Gastroesophageal sphincter (tissue), 4 donors: ENCODE measurements at places on chromosomes 16 and 17.

DNA sequence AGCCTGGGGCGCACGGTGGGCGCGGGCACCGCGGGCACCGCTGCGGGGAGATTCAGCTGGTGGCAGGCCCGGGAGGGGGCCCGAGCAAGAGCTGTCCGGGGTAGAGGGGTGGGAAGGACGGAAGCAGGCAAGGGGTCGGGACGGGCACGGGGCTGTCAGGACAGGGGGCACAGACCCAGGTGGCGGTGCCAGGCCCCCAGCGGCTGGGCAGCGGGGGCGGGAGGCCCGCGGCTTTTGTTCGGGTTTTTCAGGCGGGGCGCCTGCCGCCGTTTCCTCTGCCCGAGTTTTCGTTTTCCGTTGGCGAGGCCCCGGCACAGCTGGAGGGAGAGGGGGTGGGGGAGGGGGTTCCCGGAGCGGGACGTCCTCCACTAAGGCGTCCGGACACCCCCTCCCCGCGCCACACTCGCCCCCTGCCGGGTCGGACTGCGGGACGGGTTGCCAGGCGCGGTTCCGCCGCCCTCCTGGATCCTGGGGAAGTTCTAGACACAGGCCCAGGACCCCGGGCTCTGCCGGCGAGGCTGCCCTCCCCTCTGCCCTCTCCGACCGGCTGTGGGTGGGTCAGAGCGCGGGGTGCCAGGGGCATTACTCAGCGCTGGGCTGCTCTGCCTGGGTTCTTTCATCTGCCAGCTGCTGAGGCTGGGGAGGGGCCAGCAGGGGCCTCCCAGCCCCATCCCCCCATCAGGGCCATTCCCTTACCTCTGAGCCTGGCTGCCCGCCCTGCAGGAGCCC lies 543 bp downstream of the ARHGAP23 start:
- H3K36me3 ChIP-seq, result peaks cover under 1% of the 10 kb centered on the region
- H3K4me3 ChIP-seq, result peak overlapping the region; percentile 99
- peak; percentile 68 for ATAC-seq
- H3K4me1 ChIP-seq, result peaks cover 16% of the 10 kb centered on the region

DNA sequence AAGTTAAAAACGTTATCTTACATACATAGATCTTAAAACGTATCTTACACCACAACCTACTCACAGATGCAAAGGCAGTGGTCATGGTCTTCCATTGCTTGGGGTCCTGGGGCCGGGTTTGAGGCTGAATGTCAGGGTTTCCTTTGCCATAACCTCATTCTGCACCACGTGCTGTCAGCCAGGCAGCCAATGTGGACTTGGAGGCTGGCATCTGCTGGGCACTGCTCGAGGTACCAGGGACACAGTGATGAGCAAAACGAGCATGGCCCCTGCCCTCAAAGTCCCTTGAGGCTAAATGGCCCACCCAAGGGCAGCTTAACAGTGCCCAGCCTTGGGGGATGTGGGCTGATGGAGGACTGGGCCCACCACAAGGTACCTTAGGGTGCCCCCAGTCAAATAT lies 35.8 kb upstream of the RGS9 start:
- H3K27me3 ChIP-seq, result no peaks in the 10 kb centered on the region
- no peaks in the 10 kb centered on the region for H3K4me1 ChIP-seq
- H3K36me3 ChIP-seq, result no peaks in the 10 kb centered on the region
- H3K27ac ChIP-seq, result no peak overlapping the region
- no peak for ATAC-seq
- H3K4me3 ChIP-seq, result peak overlapping the region; percentile 54

DNA sequence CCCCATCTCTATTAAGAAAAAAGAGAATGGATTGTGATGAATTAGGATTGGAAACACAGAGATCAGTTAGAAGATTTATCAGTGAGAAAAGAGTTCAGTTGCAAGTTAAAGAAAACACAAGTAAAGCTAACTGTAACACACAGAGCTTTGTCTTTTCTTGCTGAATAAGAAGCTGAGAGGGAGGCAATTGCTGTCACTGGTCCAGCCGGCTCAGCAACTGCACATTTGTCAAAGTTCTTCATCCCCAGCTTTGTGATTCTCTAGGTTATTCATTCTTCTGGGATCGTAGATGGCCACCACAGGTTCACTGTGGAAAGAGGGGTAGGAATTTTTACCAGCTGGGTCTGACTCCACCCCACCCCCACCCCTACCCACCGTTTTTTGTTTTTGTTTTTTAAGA lies 615.7 kb downstream of the WWOX start:
- H3K4me3 ChIP-seq, result no peak overlapping the region
- H3K4me1 ChIP-seq, result no peaks in the 10 kb centered on the region
- no peak for ATAC-seq
- H3K27ac ChIP-seq, result no peak overlapping the region
- no peaks in the 10 kb centered on the region for H3K36me3 ChIP-seq

DNA sequence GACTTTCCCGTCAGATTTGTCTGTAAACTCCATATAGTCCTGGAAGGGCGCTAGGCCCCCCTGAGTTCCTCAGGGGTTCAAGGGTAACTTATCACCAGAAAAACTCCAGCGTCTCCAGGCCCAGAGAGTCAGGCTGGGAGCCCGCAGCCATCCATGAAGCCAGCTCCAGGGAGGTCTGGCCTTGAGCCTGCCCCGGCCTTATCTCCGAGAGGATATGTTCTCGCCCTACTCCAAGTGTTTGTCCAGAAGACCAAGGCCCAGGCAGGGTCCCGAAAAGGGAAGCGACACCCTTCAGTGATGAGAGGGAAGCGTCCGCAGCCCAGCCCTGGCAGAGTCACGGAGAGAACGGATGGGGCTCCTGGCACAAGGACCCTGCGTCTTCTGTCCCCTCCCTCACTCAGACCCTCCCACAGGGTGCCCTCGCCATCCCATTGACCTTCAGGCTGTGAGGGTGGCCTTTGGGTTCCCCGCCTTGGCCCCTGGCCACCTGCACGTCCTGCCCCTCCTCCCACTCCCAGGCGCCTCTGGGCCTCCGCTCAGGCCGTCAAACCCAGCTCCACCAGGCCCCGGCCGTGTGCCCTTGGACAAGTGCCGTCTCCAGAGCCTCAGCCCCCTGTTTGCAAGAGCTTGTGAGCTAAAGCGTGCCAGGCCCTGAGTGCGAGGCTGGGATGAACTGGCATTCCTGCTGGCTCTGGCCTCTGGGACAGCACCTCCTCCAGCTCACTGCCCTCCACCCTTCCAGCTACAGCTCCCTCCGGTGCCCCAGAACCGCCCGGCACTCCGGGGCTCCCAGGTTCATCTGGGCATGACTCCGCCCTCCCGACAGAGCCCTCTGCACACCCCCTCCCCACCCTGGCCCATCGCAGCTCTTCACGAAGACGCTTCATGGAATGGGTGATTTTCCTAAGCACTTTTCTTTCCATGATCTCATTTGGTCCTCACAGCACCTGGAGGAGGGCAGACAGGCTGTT lies 83.4 kb downstream of the ZDHHC7 start:
- H3K4me1 ChIP-seq, result peaks cover 61% of the 10 kb centered on the region
- no peaks in the 10 kb centered on the region for H3K27me3 ChIP-seq
- H3K36me3 ChIP-seq, result no peaks in the 10 kb centered on the region
- no peak for ATAC-seq

DNA sequence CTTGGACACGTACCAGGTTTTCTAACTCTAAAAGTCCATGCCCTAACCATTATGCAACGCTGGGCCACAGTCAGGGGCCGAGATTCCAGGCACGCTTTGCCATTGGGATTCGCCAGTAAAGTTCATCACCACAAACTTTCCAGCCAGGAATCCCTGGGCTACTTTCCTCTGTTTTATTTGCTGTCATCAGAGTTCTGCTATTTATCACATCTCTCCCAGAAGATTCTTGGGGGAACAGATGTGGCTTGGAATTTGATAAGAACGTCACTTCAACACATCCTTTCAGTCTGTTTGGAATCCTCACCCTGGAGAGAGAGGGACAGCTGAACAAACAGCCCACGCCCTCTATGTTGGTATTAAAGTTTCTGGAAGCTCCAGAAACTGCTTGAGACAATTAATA lies 109.6 kb upstream of the CACNG3 start:
- H3K27me3 ChIP-seq, result peaks cover 12% of the 10 kb centered on the region
- H3K36me3 ChIP-seq, result no peaks in the 10 kb centered on the region
- no peak for ATAC-seq
- H3K4me3 ChIP-seq, result no peak overlapping the region

GRCh38 chr17:78746263-78746948 lies 35.7 kb downstream of the CYTH1 start:
- H3K4me1 ChIP-seq, result no peaks in the 10 kb centered on the region
- H3K4me3 ChIP-seq, result no peak overlapping the region
- no peak for ATAC-seq
- H3K36me3 ChIP-seq, result no peaks in the 10 kb centered on the region
- peak overlapping the region; percentile 59 for H3K27ac ChIP-seq

GRCh38 chr17:17712268-17712924 lies 31.1 kb downstream of the RAI1 start:
- no peak overlapping the region for H3K4me3 ChIP-seq
- ATAC-seq, result no peak

- H3K4me3 ChIP-seq, result no peak overlapping the region
- no peaks in the 10 kb centered on the region for H3K36me3 ChIP-seq
- no peaks in the 10 kb centered on the region for H3K4me1 ChIP-seq
- H3K27ac ChIP-seq, result no peak overlapping the region
Observed at GRCh38 chr16:72397876-72398275, 225.9 kb upstream of the PMFBP1 start.

- no peak overlapping the region for H3K27ac ChIP-seq
- ATAC-seq, result no peak
- H3K4me1 ChIP-seq, result no peaks in the 10 kb centered on the region
- no peaks in the 10 kb centered on the region for H3K27me3 ChIP-seq
- H3K36me3 ChIP-seq, result no peaks in the 10 kb centered on the region
- no peak overlapping the region for H3K4me3 ChIP-seq
Observed at GRCh38 chr16:19235478-19235877, 50.1 kb upstream of the CLEC19A start.

DNA sequence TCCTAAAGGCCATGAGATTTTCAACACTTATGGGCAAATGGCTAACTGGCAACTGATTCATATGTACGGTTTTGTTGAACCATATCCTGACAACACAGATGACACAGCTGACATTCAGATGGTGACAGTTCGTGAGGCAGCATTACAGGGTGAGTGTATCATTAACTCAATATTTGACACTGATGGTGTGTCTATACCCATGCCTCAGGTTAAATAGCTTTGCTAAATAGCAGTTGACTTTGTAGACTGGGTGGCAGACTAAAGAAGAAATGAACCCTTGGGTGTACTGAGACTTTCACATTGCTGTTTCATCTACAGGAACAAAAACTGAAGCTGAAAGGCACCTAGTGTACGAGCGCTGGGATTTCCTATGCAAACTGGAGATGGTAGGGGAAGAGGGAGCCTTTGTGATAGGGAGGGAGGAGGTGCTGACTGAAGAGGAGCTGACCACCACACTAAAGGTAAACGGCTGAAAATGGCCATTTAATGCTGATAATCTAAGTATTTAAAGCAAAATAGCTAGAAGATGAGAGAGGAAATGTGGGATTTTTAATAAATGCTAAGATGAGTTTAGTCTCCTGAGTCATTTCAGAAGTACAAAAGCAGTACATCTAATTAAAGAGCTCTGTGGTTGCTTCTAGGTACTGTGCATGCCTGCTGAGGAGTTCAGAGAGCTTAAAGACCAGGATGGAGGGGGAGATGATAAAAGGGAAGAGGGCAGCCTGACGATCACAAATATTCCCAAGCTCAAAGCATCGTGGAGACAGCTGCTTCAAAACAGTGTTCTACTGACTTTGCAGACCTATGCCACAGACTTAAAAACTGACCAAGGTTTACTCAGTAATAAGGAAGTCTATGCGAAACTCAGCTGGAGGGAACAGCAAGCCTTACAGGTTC lies 3.0 kb downstream of the SETD6 start:
- H3K4me3 ChIP-seq, result no peak overlapping the region
- peaks cover 69% of the 10 kb centered on the region for H3K36me3 ChIP-seq
- H3K27ac ChIP-seq, result no peak overlapping the region
- no peak for ATAC-seq

- peaks cover 58% of the 10 kb centered on the region for H3K27me3 ChIP-seq
- no peak for ATAC-seq
- H3K36me3 ChIP-seq, result no peaks in the 10 kb centered on the region
- no peak overlapping the region for H3K27ac ChIP-seq
Observed at GRCh38 chr16:23840310-23840709, 4.5 kb downstream of the PRKCB start.

GRCh38 chr16:11788914-11789313 lies 8.1 kb downstream of the ZC3H7A start:
- peaks cover 12% of the 10 kb centered on the region for H3K36me3 ChIP-seq

DNA sequence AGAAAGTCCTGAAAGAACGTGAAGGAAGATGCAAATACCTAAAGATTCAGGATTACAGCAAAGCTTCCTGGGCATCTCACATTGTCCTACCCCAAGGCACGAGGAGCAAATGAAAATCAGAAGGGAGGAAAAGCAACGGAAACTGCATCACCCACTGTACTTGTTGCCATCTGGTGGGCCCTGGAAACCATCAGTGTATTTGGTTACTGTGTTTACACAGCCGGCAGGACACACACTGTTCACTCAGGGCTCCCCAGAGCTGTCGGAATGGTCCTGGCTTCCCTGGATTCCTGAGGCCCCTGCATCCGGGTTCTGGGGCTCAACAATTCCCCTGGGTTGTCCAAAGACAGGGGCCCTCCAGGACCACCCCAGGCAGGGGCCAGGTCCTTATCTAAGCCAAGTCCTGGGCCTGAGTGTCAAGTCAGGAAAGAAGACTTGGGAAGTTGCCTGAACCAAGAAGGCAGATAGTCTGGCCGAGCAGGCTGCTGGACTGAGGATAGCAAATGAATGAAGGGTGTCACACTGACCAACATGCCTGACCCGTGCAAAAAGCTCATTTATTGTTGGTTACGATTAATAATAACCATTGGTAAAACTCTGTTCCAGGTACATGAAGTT lies 52.8 kb downstream of the SOX9 start:
- ATAC-seq, result no peak
- no peak overlapping the region for H3K4me3 ChIP-seq
- H3K36me3 ChIP-seq, result no peaks in the 10 kb centered on the region
- H3K4me1 ChIP-seq, result no peaks in the 10 kb centered on the region
- H3K27me3 ChIP-seq, result peaks cover 35% of the 10 kb centered on the region

- H3K27me3 ChIP-seq, result peaks cover 4% of the 10 kb centered on the region
- H3K4me3 ChIP-seq, result no peak overlapping the region
- no peaks in the 10 kb centered on the region for H3K36me3 ChIP-seq
- ATAC-seq, result no peak
- no peaks in the 10 kb centered on the region for H3K4me1 ChIP-seq
Observed at GRCh38 chr17:40373324-40373723, 8.8 kb upstream of the GJD3 start.

DNA sequence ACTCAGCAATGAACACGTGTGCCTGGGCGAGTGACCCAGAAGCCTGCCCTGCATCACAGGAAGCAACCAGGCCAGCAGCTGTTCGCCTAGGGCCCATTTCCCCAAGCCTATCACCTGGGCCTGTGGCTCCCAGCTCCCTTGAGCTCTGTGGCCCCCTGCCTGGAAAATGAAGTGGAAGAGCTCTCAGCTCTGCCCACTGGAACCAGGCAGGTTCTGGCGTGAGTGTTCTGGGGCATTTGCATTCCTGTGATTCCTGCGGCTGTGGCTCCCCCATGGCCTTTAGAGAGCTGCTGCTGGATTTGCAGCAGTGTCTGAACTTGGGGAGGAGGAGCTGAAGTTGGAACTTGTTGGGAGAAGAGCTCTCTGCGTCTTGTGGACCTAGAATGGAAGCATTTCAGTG lies 22.8 kb downstream of the PGS1 start:
- no peak for ATAC-seq
- H3K27ac ChIP-seq, result no peak overlapping the region
- H3K4me1 ChIP-seq, result no peaks in the 10 kb centered on the region
- no peak overlapping the region for H3K4me3 ChIP-seq
